ENCODE measurements at places on chromosomes 3 and 15. TPM values are rescaled to one million over a fixed set of nuclear protein-coding genes. Genes with fewer than 3 reads are reported as not detected.

- H3K4me3 ChIP-seq: no peak overlapping the region
- no peaks in the 10 kb centered on the region for H3K36me3 ChIP-seq
- H3K4me1 ChIP-seq: peaks cover 21% of the 10 kb centered on the region
Measured at GRCh38 chr3:30751610-30752299, 142.7 kb downstream of the GADL1 start.

The GHRL gene
- 0.21 TPM for total RNA-seq

The DYNLT2B gene
- 20.5 TPM for total RNA-seq

GRCh38 chr3:128430301-128430700 lies 36.4 kb downstream of the DNAJB8 start:
- H3K4me3 ChIP-seq: no peak overlapping the region
- no peaks in the 10 kb centered on the region for H3K36me3 ChIP-seq
- H3K27me3 ChIP-seq: peaks cover 21% of the 10 kb centered on the region
- no peak for DNase-seq
- H3K27ac ChIP-seq: no peak overlapping the region

DNA sequence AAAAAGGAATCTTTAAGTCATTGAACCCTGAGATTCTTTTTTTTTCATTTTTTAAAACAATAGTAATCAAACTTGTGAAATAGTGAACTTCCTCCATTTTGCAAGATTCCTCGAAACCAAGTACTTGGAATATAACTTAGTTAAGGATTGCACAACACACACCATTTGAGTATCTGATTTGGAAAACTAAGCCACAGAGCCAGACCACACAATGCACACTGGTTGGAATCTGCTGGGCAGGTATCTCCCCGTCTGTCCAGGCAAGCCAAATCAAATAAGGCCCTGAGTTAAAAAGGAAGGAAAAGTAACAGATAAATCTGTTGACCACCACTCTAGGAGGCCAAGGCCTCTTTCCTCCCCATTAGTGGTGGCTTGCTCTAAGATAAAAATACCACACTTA lies 177.5 kb upstream of the ICE2 start:
- no peak overlapping the region for H3K4me3 ChIP-seq
- no peak for DNase-seq
- no peaks in the 10 kb centered on the region for H3K36me3 ChIP-seq
- H3K27ac ChIP-seq: no peak overlapping the region

DNA sequence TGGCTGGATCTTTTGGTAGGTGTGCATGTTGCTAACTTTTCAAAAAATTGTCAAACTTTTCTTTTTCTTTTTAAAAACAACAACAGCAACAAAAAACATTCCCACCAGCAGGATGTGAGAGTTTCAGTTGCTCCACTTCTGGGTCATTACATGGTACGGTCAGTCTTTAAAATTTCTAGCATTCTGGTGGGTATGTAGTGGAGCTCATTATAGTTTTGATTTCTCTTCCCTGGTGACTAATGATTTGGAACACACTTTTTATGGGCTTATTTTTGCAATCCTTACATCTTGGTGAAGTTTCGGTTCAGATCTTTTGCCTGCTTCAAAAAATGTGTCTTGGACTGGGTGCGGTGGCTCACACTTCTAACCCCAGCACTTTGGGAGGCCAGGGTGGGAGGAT lies 19.3 kb downstream of the ATP1B3 start:
- peaks cover 33% of the 10 kb centered on the region for H3K36me3 ChIP-seq
- peaks cover 9% of the 10 kb centered on the region for H3K4me1 ChIP-seq
- no peak overlapping the region for H3K27ac ChIP-seq
- no peak overlapping the region for H3K4me3 ChIP-seq

- no peaks in the 10 kb centered on the region for H3K4me1 ChIP-seq
- no peak overlapping the region for H3K27ac ChIP-seq
- H3K27me3 ChIP-seq: no peaks in the 10 kb centered on the region
Measured at GRCh38 chr15:95194746-95195145, 963.4 kb downstream of the MCTP2 start.

The MTFMT gene
- total RNA-seq: 30.4 TPM

GRCh38 chr3:119672776-119673175 lies 4.4 kb downstream of the COX17 start:
- peaks cover 26% of the 10 kb centered on the region for H3K36me3 ChIP-seq
- H3K4me3 ChIP-seq: no peak overlapping the region
- no peaks in the 10 kb centered on the region for H3K27me3 ChIP-seq

The PTH1R gene
- total RNA-seq: not detected

DNA sequence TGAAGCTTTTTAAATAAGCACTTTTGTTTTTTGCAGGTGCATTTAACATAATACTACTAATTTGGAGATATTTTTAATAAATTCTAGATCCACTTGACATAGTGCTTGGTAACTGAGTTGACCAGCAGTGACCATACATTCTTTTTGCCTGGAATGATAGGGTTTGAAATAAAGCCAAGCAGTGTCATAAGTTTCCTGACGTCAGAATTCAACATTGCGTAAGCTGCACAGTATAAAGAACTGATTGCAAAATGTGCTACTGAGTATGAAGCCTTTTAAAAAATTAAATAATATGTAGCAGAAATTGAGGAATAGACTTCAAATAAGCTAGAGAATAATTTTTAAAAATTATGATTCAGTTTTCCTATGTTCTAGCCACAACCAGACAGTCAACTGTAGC lies 454.6 kb upstream of the ARPP21 start:
- H3K4me3 ChIP-seq: no peak overlapping the region
- no peaks in the 10 kb centered on the region for H3K4me1 ChIP-seq
- H3K36me3 ChIP-seq: no peaks in the 10 kb centered on the region

DNA sequence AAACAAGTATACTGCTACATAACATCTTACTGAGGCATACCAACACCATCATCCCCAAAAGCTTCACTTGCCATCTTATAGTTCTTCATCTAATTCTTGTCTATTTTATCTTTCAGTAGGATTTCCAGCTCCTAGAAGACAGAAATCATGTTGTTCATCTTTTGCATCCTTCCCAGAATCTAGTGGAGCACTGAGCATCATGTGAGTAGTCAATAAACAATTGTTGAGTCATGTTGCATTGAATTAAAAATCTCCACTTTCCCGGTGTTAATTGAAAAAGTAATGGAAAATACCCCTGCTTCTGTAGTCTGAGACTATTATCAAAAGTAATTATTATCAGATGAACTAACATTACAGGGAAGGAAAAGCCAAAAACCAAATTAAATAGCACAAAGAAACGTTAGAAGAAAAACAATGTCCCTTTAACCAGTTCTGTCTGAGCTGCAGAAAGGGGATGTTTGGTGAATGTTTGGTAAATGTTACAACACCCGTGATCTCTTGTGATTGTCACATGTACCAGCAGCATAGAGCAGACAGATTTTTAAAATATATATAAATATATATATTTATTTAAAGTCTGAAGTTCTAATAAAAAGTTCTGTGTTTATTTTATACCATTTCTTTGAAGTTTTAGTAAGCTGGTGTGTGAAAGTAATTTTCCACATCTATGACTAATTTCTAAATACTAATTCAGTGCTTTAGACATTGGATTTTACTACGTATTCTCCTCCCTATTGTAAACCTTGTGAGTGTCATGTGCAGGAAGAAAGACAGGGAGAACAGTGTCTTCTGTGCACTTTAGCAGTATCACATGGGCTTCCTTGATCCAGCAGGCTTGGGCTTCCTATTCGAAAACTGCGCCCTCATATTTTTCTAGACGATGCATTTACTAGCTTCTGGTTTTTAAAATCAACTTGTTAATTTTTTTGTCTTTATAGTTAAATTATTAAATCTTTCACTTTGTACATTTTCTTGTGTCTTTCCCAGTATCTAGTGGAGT lies 85.6 kb downstream of the RAP2B start:
- H3K36me3 ChIP-seq: no peaks in the 10 kb centered on the region
- H3K27ac ChIP-seq: no peak overlapping the region
- no peaks in the 10 kb centered on the region for H3K27me3 ChIP-seq
- no peak overlapping the region for H3K4me3 ChIP-seq
- no peak for DNase-seq

- no peaks in the 10 kb centered on the region for H3K27me3 ChIP-seq
- no peaks in the 10 kb centered on the region for H3K36me3 ChIP-seq
- H3K4me3 ChIP-seq: no peak overlapping the region
- H3K4me1 ChIP-seq: no peaks in the 10 kb centered on the region
- no peak overlapping the region for H3K27ac ChIP-seq
Measured at GRCh38 chr3:101635954-101636798, 40.8 kb downstream of the ZBTB11 start.

- H3K4me1 ChIP-seq: no peaks in the 10 kb centered on the region
- DNase-seq: no peak
- no peak overlapping the region for H3K27ac ChIP-seq
- H3K36me3 ChIP-seq: no peaks in the 10 kb centered on the region
- no peak overlapping the region for H3K4me3 ChIP-seq
Measured at GRCh38 chr3:113247068-113247467, 35.7 kb downstream of the BOC start.

The LRRC34 gene
- not detected for total RNA-seq

The RMDN3 gene
- 23.8 TPM for total RNA-seq

GRCh38 chr15:50235794-50236193 lies 29.7 kb downstream of the HDC start:
- DNase-seq: no peak
- H3K4me3 ChIP-seq: no peak overlapping the region
- H3K4me1 ChIP-seq: no peaks in the 10 kb centered on the region
- no peaks in the 10 kb centered on the region for H3K36me3 ChIP-seq
- no peaks in the 10 kb centered on the region for H3K27me3 ChIP-seq
- H3K27ac ChIP-seq: no peak overlapping the region

The SLC9C1 gene
- not detected for total RNA-seq

DNA sequence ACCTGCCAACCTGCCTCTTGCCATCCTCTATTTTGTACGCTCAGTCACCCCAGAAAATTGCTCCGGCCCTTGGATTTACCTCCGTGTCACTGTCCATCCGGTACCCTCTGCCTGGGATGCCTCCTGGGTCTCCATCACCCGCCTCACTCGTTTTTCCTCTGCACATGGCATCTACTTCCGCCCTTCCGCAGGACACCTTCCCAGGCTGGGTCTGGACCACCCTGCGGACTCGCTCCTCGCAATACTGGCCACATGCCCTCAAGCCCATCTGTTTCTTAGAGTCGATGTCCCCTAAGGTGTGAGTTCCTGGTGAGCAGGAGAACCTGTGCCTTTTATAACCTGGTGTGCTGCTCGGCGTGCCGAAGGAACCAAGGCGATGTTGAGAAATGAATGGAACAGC lies 58.5 kb downstream of the APBA2 start:
- H3K27me3 ChIP-seq: no peaks in the 10 kb centered on the region
- H3K4me3 ChIP-seq: no peak overlapping the region
- no peaks in the 10 kb centered on the region for H3K4me1 ChIP-seq
- no peak overlapping the region for H3K27ac ChIP-seq
- peak; percentile 27 for DNase-seq

The UBE2E2 gene
- 45.0 TPM for total RNA-seq

DNA sequence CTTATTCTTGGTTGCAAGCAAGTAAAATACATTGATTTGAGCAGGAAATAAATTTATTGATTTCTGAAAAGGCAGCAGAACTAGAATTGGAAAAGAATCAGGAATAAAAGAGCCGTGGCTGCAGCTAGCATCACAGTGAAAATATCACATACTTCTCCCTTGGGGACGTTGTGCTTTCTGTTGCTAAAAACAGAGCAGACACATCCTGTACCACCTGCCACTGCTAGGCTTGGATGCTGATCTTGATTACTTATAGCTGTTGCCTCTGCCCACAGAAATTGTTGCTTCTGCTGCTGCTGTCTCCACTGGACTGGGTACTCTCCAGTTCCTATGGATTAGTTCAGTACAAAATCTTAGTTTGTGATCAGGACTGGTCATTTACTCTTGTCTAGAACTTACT lies 283.8 kb downstream of the C3orf38 start:
- H3K27me3 ChIP-seq: no peaks in the 10 kb centered on the region
- H3K36me3 ChIP-seq: no peaks in the 10 kb centered on the region
- no peak overlapping the region for H3K27ac ChIP-seq
- no peaks in the 10 kb centered on the region for H3K4me1 ChIP-seq
- DNase-seq: no peak
- H3K4me3 ChIP-seq: no peak overlapping the region

The CKMT1A gene
- total RNA-seq: not detected

The CHRNA7 gene
- total RNA-seq: 0.09 TPM

DNA sequence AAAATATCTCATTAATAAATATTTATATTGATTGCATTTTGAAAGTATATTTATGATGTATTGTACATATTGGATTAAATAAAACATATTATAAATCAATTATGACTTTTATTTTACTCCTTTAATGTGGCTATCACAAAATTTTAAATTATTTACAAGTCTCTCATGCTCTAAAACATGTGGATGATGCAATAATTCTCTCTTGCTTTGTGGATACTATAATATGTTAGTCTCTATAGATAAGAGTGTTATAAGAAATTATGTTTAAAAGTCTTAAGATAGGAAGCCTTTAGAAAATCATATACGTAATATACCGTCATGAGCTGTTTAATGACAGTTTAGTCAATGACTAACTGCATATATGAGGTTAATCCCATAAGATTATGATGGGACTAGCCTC lies 547.4 kb upstream of the ALCAM start:
- H3K4me3 ChIP-seq: no peak overlapping the region
- H3K36me3 ChIP-seq: no peaks in the 10 kb centered on the region
- no peak overlapping the region for H3K27ac ChIP-seq
- no peak for DNase-seq
- no peaks in the 10 kb centered on the region for H3K4me1 ChIP-seq

GRCh38 chr15:90857883-90858443 lies 10.4 kb upstream of the FURIN start:
- no peaks in the 10 kb centered on the region for H3K36me3 ChIP-seq
- no peak overlapping the region for H3K4me3 ChIP-seq
- no peak for DNase-seq
- 0 out of 2 replicates have a peak, but pooled peaks cover 4% of the 10 kb centered on the region for H3K4me1 ChIP-seq

GRCh38 chr3:77530870-77531269 lies 491.0 kb downstream of the ROBO2 start:
- no peak for DNase-seq
- H3K36me3 ChIP-seq: no peaks in the 10 kb centered on the region
- H3K4me3 ChIP-seq: no peak overlapping the region
- no peaks in the 10 kb centered on the region for H3K27me3 ChIP-seq
- no peaks in the 10 kb centered on the region for H3K4me1 ChIP-seq

Data from SJSA1 (cell line).